ENCODE measurements at places on chromosomes 12 and 14.

DNA sequence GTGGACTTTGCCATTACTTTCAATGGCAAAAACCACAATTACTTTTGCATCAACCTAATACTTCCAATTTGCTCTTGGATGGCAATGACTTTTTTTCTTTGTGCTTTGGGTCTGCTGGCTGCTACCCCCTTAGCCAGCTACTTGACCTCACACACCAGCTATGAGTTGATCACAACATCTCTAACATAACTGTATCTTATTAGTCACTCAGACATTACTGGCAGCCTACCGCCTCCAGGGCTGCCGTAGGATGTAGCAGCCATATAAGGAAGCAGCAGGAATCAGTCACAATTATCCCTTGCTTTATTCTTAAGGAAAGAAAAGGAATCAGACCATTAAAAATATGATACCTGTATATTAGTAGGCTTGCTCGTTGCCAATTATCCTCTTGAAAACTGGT, 260.5 kb downstream of the ADAMTS20 start:
- DNase-seq, result no peak

DNA sequence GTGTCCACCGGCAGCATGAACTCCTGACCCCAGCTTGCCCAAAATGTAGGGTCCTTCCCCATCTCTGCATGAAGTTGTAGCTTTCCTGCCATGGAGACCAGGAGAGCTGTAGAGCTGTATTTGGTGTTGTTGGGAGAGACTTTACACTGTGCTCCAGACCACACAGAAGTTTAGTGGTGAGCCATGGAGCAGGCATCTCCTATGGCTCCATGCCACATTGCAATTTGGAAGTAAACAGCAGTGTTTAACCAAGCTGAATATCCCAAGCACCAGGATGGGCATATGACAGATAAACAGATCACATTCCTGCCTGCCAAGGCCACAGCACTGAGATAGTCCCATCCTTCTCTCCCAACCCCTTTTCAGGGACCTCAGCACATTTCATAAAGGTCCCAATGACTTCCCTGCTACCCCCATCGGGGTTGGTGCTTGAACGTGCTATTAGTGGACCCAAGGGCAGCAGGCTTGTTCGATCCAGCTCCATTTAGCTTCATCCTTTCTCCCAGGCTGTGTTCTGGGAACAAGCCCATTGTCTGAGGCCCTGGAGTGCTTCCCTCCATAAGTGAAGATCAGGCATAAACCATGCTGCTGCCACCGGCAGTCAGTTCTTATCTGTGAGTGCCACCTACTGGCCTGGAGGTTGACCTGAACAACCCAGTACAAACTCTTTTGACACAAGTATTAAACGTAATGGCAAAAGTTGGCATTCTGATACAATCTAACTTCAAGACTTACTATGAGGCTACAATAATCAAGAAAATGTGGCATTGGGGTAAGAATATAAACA, 172.3 kb upstream of the ATXN7L3B start:
- DNase-seq, result no peak

GRCh38 chr14:101444116-101444515, 117.2 kb upstream of the DIO3 start:
- no peak for DNase-seq

GRCh38 chr14:105385698-105386365, 12.5 kb upstream of the TEX22 start:
- no peak for DNase-seq

DNA sequence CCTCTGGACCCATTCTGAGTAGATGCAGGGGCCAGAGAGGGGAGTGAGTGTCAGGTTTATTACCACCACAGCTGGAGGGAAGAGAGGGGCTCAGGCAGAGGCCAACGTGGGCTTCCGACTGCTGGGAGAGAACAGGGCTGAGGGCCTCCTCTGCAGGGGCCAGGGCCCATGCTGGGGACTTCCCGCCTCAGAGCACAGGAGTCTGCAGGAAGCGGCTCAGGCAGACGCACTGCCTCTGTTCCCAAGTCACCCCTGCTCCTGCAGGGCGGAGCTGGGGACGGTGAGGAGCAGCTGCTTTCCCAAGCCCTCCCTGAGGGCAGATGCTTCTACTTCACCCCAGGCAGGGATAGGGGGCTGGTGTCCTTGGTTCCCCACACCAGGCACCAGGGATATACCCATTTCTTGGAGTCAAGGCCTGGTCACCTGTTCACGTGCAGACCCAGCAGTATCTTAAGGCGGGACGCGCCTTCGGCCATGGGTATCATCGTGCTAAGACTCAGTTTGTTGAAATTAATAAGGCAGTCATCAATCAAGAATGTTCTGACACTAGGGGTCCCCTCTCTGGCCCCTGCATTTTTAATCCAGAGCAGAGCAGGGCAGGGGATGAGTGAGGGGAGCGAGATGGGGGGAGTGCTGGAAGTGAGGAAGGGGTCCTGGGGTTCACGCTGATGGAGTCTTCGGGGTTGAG, 100.0 kb downstream of the PIWIL1 start:
- DNase-seq, result no peak

GRCh38 chr12:2833810-2834209, 1.0 kb downstream of the NRIP2 start:
- DNase-seq, result no peak

DNA sequence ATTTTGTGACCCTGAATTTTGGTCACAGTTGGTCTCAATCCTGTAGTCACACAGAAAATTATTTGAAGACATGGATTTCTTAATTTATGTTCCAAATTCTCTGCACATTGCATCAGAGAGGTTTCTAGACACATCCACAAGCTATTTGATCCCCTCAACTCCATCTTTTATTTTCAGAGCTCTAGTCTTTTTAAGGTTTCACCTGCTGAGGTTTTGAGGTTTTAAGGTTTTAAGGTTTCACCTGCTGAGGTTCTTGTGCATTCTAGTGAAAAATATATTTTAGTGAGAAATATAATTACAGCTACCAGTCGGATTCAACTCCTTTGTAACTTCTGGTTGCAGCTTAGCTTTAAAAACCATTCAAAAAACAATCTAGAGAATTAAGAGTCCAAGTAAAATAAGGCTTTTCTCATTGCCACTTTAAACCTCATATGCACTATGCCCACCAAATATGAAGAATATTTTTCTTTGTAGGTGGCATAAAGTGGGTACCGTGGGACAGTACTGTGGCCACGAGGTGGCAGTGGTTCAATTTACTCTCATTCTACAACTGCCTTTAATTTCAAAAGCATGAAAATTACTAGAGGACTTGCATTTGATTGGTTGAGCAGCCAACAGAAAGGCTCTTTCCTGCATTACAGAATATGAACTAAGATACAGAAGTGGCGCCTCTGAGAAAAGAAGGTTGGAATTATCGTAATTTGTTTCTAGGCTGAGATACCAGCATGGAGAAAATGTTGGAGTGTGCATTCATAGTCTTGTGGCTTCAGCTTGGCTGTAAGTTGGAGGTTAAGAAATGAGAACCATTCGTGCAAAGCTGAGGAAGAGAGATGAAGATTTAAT, 366.5 kb upstream of the OR4E1 start:
- DNase-seq, result no peak

GRCh38 chr12:1297206-1297605, 297.2 kb downstream of the FBXL14 start:
- no peak for DNase-seq

DNA sequence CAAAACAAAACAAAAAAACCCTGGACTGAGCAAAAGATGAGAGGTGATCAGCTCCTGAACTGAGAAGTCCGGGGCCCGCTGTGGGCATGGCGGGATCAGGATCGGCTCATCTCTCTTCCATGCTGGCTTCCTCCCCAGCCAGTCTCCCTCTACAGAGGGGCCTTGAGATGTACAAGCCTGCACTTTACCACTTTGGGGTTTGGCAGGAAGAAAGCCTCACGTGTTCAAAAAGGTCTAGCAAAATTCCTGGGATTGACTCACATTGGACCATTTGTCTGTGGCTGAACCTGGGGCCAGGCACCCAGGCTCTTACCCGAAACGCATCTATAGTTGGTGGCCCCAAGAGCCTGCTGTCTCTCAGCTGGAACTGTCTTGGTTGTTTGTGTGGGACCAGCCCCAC, 89.0 kb downstream of the SLC24A4 start:
- no peak for DNase-seq
